MV-4-11 (cell line): ENCODE measurements at places on chromosomes 7 and 10.
A peak's percentile ranks its signal among the peaks of the same experiment; 100 is the strongest.

- DNase-seq, result no peak
These were observed 128.8 kb downstream of the PTPRN2 start for GRCh38 chr7:158458716-158459282.

DNA sequence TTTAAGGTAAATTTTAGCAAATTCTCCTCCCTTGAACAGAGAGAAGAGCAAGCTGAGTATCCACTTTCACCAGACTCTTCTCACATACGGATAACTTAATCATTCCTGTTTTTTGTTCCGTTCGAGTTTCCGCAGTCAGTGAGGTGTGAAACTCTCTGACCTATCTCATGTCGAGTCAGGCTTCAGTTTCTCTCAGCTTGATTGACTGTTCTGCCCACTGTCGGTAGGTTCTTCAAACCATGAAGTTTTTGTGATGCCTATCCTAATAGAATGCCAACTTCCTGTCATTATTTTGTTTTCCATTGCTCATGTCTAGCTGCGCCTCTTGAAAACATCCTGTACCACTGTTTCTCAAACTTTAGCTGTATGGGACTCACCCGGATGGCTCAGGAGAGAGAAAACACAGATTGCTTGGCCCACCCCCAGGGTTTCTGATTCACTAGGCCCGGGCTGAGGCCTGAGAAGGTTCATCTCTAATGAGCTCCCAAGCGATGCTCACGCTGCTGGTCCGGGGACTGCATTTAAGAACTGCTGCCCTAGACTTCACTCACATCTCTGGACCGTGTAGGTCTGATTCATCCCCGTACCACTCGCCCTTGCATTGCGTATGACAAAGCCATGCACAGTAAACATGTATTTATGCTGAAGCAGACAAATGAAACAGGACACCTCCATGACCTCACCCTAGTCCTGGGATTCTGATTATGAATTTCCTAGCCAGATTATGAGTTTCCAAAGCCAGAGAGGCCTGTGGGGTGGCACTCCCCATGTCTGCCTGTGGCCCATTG lies 208.4 kb upstream of the AGK start:
- DNase-seq, result no peak

DNA sequence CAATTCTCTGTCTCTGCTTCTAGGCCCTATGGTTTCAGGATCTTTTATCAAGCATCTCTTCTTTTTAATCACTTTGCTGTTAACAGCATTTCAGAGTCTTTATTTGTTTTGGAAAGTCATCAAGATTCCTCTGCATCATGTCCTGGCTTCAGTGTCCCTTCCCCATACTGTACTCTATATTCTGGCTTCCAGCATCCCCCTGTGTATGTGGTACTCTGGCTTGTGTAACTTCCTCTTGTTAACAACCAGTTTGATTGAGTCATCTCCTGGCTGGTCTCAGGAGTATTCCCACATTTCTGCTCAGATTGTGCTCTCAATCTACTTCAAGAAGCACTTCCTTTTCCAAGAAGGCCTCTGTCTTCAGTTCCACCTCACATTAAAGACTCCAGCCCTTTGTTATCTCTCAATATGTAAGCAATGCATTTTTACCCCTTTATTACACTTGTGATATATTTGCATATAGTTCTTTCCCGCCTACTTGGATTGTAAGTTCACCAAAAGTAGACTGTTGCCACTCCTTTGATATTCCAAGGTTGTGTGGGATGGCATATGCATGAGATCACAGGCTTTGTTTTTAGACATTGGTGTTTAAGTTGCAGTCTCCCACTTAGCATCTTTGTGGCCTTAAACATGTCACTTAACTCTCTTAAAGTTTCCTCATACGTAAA lies 15.1 kb upstream of the ATE1 start:
- DNase-seq, result peak; percentile 90

DNA sequence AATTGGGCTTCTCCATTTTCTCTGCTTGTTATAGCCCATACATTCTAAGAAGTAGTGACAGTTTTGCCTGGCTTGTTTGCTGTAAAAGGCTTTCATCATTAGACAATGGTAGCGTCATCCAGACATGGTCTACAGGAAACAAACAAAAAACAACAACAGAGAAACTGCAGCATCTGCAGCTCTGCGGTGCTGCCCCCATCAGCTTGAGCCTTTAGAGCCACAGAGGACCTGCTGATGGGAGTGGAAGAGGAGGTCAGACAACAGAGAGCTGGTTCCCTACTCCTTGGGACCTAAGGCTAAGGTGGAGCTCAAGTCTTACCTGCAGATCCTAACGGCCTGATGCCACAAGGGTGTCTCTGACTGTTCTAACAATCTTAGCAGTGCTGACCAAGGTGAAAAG lies 3.1 kb downstream of the INA start:
- DNase-seq, result no peak

- DNase-seq, result no peak
These were observed 8.9 kb downstream of the COBL start for GRCh38 chr7:51307651-51308210.

DNA sequence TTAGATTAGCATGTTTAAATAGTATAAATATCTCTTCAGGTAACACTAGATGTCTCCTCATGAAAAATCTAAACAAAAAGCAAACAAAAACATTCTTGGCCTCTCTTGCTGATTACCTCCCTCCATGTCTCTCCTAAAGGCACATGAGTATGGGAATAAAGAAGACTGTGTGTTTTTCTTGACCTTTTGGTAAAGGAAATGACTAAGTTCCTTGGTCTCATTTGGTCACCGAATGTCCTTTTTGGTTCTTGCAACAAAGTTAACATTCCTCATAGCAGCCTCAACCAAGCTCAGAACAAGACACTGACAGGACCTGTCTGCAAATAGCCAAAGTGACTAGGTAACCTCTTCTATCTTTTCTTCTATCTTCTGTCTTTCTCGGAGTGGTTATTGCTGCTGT lies 35.5 kb downstream of the POM121L12 start:
- no peak for DNase-seq

- no peak for DNase-seq
These were observed 78.7 kb upstream of the MKRN1 start for GRCh38 chr7:140557809-140558518.
